ENCODE measurements at places on chromosomes 1 and 21.

GRCh38 chr1:119908661-119909060 lies 12.3 kb upstream of the ADAM30 start:
- no peak for DNase-seq

DNA sequence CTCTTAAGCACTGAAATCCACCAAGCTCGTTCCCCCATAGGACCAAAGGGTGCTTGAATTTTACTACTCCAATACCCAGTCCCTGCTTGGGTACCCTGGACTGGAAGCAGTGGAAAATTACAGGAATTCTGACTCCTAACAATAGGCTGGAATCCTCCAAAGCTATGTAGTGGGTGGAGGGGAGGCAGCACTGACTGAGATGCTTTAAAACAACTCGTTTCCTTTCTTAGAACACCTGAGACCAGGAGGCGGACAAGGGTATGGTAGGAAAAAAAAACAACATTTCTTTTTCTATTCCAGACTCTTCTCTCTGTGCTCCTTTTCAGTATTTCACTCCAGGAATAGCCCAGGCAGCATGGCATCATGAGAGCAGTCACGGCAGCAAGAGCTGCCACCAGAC lies 2.3 kb downstream of the PEF1 start:
- no peak for DNase-seq

- no peak for DNase-seq
These were observed 18.1 kb downstream of the MAP3K7CL start for GRCh38 chr21:29148530-29148929.

GRCh38 chr1:193939585-193939984 lies 753.2 kb upstream of the B3GALT2 start:
- no peak for DNase-seq

- DNase-seq: no peak
These were observed 25.0 kb downstream of the RCSD1 start for GRCh38 chr1:167654975-167655575.

DNA sequence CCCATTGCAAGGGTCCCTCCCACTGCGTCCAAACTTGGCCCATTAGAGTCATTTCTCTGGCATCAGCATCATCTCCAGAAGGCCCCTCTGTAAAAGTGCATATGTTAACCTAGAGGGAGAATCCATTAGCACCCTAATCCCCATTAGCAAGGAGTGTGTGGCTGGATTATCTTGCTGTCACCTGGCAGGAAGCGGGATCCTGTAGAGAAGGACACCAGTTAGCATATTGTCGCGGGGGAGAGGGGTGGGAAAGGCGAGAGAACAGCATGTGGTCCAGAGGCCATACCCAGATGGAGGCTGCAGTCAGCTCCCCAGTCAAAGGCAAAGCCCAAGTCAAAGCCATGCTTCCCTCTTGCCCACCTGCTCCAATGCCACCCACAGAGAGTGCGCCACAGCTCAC lies 64.0 kb downstream of the OLIG1 start:
- no peak for DNase-seq

DNA sequence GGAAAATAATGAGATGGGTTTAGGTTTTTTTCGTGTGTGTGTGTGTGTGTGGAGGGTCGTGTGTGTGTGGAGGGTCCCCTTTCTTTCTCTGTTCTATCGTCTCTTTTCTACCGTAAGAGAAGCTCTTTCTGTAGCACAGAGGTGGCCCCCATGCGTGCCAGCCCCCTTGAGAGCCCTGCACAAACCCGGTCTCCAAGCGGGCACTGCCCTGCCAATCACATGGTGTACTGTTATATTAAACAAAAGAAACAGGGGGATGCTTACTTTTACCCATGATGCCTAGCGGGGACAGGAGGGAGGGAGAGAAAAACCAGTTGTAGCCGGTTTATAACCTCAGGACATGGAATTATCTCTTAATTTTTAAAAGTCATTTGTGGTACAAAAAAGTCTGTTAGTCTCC lies 41.0 kb downstream of the GATAD2B start:
- DNase-seq: no peak
